ENCODE measurements at places on chromosomes 1 and 21.

DNA sequence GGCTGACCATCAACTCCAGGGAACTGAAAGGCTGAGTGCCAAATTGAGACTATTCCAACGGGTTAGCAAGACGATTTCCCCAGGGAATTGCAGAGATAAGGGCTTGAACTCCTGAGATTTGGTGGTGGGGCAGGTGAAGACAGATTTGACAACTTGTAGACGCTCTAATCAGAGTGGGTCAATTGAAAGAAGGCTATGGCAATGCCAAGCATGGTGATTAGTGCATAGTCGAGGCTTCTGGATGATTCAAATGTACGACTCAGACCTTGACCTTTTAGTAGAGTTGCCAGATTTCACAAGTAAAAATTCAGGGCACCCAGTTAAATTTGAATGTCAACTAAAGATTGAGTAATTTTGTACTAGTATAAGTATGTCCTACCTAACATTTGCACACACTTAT, 302.1 kb upstream of the SPAG17 start:
- DNase-seq, result no peak

GRCh38 chr1:75522389-75522788, 88.5 kb downstream of the SLC44A5 start:
- DNase-seq, result no peak

- no peak for DNase-seq
Measured at GRCh38 chr1:57966751-57967406, 543.0 kb upstream of the DAB1 start.

- no peak for DNase-seq
Measured at GRCh38 chr1:201505503-201505890, 1.4 kb downstream of the CSRP1 start.

DNA sequence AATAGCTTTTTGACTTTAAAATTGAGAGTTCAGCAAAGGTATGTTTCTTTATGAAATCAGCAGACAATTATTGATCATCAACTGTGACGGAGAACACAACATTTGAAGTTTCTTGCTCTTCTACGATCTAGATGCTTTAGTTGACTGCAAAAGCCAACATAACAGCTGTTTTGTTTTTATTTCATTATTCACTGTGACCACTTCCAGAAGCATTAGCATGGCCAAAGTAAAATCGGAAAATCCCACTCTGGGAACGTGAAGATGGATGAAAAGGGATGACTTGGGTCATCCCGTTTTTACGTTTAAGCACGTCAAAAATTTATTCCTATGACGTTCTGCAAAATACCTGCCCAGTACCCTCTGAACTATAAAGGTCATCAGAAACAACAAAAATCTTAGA, 833.0 kb upstream of the ADAMTS5 start:
- DNase-seq, result no peak

DNA sequence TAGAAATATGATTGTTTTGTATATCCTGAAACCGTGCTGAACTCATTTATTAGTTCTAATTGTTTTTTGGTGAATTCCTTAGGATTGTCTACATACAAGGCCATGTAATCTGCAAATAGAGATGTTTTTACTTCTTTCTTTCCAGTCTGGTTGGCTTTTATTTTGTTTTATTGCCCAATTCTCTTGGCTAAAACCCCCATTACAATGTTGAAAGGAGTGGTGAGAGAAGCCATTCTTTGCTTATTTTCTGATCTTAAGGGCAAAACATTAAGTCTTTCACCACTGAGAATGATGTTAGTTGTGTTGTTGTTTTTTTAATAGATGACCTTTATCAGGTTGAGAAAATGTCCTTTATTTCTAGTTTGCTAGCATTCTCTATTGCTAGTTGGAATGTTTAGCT, 157.3 kb downstream of the NTMT2 start:
- no peak for DNase-seq

GRCh38 chr1:81672766-81673165, 128.0 kb upstream of the ADGRL2 start:
- DNase-seq, result no peak

DNA sequence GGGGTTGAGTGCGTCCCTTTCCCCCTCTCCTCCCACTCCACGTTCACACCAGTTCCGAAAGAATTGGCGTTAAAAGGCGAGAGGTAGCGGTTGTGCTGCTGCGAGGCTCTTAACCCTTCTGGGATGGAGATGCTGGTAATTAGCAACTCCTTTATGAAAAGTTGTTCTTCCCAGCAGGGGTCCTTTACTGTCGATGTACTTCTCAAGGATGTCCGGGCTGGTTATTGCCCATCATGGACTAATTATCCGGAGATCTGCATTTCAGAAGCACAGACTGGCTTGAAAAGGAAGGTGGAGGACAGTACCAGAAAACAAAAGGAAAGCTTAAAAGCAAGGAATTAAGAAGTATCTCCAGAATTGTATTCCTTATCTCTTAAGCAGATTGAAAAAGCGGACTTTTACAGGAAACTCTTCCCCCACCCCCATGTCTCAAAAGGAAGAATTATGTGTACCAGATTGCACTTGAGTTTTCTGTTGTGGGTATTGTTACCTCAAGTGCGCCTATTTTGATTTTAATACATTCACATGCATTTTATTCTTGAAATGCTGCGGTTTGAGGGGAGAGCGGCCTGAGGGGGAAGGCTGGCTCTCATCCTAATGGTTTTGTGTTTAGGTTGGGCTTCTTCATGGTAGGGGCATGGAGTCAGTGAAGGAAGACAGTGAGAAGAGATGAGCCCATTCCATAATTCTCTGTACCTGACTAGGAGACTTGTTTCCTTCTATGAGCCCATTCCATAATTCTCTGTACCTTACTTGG, 1.5 kb downstream of the AK4 start:
- no peak for DNase-seq

- DNase-seq, result no peak
Measured at GRCh38 chr21:34511181-34511580, 829 bp downstream of the KCNE1 start.

GRCh38 chr1:236013330-236013729, 51.6 kb downstream of the NID1 start:
- DNase-seq, result no peak

- DNase-seq, result no peak
Measured at GRCh38 chr1:44605914-44606615, 68.2 kb downstream of the TMEM53 start.

- no peak for DNase-seq
Measured at GRCh38 chr1:39654291-39654690, 14.8 kb upstream of the HEYL start.

- DNase-seq, result no peak
Measured at GRCh38 chr1:231857609-231858135, 231.1 kb downstream of the DISC1 start.

GRCh38 chr1:204199579-204199978, 3.3 kb upstream of the KISS1 start:
- no peak for DNase-seq

DNA sequence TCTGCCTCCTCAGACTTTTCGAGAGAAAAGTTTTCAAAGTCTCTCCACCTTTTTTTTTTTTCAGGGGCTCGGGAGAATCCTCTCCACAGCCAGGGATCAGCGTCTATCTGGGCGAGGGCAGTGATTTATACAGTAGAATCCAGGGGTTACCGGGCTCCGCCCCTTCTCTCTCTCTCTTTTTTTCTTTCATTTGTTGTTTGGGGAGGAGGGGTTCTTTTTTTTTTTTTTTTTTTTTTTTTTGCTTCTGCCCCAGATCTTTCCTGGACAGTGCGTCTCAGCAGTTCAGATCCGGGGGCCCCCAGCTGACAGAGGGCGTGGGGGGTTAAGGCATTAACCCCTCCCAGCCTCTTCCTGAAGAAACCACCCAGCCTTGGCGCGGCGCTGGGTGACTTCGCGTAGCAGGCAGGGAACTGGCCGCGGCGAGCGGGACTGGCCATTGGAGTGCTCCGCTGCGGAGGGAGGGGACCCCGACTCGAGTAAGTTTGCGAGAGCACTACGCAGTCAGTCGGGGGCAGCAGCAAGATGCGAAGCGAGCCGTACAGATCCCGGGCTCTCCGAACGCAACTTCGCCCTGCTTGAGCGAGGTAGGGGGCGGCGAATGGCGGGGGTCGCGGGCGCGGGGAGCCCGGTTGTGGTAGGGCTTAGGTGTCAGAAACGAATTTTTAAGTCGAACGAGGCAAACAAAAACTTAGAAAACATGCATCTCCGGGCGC, at the start of gene S1PR1:
Gene S1PR1 (plus strand): TSS at position 504 of the 713 bp plus-strand sequence. CDS start 1,966 bp downstream, outside the sequence.
- DNase-seq, result peak; percentile 51

GRCh38 chr1:38848071-38848470, 11.5 kb downstream of the RRAGC start:
- no peak for DNase-seq

DNA sequence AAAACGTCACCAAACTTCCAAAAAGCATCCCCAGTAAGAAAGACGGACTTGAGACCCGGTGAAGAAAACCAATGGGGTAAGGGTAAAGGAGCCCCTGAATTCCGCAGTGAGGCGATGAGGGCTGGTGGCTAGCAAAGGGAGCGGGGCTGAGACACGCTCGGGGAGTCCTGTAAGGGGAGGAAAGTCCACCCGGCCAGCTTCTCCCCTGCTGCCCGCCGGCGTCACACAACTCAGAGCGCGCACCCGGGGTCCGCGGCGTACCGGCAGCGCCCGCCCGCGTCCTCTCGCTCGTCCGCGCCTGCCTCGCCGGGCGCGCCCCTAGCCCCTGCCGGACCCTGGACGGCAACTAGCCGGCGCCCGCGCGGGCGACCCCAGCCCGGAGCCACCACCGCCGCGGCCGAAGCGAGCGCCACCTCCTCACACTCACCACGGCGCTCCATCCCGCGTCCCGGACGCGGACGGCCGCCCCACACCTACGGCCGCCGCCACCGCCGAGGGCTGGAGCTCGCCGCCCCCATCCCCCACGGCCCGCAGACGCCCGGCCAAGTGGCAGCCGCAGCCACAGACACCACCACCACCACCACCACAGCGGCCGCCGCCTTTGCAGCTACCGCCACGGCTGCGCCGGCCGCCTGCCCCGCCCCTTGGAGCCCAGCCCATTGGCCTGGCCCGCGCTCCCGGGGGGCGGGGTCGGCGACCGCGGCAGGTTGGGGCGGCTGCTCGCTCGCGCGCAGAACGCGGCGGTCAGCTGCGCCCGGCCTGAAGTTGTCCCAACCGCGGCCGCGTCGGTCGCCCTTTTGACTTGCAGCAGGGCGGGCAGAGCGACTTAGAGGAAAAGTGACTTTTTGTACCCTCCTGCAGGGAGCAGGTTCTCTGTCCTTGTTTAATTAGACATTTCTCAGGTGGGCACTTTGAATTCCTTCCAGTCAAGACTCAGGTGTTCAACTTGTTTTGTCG, 10.0 kb upstream of the ARHGAP29 start:
- no peak for DNase-seq

DNA sequence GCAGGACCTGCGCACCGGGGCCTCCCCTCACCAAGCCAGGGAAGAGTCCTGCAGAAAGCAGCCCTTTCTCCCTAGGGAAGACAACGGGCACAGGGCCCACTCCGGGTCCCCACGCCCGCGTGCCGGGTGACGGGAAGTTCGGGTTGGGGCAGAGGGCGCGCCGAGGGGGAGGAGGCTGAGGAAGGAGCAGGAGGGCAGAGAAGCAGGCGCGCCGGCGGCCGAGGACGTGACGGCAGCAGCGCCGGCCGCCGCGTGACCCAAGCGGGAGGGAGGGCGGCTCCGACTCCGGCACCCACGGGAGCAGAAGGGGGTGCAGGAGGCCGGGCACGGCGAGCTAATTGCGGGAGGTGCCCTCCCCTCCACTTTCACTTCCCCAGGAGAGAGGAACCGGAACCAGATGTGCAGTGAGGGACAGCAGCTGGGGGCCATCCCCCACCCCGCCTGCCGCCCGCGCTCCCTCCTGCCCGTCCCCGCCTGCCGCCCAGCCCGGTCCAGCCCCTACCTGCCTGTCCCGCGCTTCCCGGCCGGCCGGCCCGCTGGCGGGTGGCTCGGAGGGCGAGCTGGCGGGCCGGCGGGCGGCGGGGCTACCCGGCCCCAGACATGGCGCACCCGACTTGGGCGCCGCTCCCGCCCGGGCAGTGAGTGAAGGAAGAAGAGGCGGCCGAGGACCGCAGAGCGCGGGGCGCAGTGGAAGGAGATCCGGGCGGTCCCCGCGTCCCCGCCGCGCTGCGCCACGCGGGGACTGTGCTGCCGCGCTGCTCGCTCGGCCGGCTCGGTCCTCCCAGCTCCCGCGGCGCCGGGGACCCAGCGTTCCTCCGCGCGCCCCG, 510 bp downstream of the DENND4B start:
- DNase-seq, result peak; percentile 50

DNA sequence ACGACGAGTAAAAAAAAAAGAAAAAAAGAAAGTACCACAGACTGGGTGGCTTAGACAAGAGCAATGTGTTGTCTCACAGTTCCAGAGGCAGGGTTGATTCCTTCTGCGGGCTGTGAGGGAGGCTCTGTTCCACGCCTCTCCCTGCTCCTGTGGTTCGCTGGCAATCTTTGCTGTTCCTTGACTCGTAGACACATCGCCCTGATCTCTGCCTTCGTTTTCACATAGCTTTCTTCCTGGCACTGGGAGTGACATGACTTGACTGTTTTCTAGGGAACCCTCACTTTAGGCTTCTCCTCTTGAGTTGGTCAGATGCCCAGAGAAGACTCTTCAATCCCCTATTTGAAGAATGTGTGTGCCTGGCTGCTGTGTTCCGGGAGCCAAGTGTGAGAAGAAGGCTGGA, 133.6 kb downstream of the TM2D1 start:
- DNase-seq, result no peak

GRCh38 chr1:154772056-154772455, 98.0 kb downstream of the KCNN3 start:
- DNase-seq, result no peak

DNA sequence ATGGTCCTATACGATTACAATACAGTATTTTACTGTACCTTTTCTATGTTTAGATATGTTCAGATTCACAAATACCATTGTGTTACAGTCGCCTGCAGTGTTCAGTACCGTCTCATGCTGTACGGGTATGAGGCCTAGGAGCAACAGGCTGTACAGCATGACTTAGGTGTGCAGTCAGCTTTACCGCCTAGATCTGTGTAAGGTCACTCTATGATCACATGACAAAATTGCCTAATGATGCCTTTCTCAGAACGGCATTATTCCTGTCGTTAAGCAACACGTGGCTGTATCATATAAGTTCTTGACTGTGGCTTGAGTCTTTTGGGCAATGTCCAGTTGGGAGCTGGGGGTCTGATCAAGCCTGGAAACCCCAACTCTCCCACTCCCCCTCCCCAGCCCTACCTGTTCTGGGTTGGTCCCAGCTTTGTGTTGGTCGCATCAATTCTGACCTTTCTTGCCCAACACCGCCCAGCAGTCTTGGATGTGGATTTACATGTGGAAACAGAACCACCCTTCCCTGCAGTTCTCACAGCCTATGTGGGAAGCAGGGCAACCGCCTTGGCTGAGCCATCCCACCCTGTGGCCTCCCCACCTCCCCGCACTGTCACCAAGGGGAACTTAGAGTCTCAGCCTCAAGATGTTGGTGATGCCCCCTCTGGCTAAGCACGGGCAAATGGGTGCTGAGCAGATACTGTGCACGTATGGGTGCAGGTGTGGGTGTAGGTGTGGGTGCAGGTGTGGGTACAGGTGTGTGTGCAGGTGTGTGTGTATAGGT, 80.2 kb upstream of the ACTL8 start:
- DNase-seq, result no peak

All from stimulated activated CD4-positive, alpha-beta T cell treated with anti-CD3 and anti-CD28 coated beads, TNF-alpha, amount 100 ng/mL, for 1 hour (primary cell).